ENCODE measurements at places on chromosomes 6 and 20. TPM values are rescaled to one million over a fixed set of nuclear protein-coding genes. Genes with fewer than 3 reads are reported as not detected.

The MAP1LC3A gene
- 85.2 TPM for total RNA-seq

The MLIP gene
- total RNA-seq, result 0.43 TPM

The E2F1 gene
- 32.8 TPM for total RNA-seq

The DUSP15 gene
- total RNA-seq, result 9.1 TPM

The SERPINB6 gene
- 57.5 TPM for total RNA-seq

Measured in type B pancreatic cell (in vitro differentiated cells).